ENCODE measurements at places on chromosomes 4 and X.
A peak's percentile ranks its signal among the peaks of the same experiment; 100 is the strongest.

- DNase-seq, result peak; percentile 36
Observed at GRCh38 chrX:68945603-68946228, 116.9 kb downstream of the EFNB1 start.

DNA sequence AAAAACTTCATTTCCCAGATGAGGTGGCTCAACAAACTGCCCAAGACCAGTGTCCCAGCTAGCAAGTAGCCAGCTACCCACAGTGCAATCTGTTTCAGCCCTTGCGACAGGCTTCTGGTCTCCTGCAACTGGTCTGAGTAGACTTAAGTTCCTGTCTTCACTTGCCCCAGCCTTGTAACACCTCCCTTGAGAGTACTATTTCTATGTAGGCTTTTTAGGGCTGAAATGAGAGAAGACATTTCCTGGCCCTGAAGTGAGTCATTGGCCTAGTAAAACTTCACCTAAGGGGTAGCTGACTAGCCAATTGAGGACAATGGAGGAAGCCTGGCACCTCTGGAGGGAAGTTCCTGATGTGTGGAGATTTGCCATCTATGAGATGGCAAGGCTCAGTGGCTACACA is 80.1 kb upstream of the STIM2 start:
- no peak for DNase-seq

DNA sequence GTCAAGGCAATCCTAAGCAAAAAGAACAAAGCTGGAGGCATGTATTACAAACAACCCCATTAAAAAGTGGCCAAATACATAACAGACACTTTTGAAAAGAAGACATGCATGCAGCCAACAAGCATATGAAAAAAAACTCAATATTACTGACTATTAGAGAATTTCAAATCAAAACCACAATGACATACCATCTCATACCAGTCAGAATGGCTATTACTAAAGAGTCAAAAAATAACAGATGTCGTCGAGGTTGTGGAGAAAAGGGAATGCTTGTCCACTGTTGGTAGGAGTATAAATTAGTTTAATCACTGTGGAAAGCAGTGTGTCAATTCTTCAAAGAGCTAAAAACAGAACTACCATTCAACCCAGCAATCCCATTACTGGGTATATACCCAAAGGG is 604.6 kb upstream of the GRIA3 start:
- no peak for DNase-seq

DNA sequence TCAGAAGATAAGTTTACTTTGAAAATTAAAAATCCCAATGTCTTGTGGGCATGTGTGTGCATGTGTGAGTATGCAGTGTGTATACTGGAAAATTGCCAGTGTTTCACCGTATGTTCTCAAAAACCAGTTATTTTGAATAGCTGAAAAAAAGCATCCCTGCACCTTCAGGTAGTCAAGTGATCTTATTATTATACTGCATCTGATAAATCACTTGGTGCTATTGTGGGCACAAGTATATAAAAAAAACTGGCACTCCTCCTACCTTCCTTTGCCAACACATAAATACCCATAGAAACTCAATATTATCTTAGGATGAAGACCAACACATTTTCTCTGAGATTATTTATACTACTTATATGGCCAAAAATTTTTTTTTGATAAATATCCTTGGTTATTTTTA is 91.5 kb upstream of the MAP9 start:
- DNase-seq, result no peak

DNA sequence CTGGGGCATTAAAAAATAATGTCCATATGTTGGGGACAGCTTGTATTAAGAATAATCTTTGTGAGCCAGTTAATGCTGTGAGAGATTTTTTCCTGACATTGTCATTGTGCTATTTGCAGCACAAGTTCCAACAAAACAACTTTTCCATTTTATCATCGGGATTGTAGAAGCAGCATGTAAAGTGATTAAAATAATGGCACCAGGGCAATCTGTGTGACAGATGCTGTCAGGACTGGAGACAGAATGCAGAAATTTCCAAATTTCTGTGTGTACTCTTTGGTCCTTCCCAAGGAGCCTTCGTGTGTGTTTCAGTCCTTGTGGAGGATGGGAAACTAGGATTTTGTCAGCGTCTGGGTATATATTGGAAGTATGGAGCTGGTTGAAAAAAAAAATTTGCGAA is 101.5 kb upstream of the LIMCH1 start:
- DNase-seq, result peak; percentile 70

- DNase-seq, result peak; percentile 78
Observed at GRCh38 chr4:115851918-115852766, 738.7 kb upstream of the NDST4 start.

GRCh38 chrX:48472851-48473703 is 2.9 kb upstream of the FTSJ1 start:
- DNase-seq, result peak; percentile 97

- DNase-seq, result no peak
Observed at GRCh38 chr4:100022792-100023222, 72.7 kb upstream of the H2AZ1 start.

- DNase-seq, result peak; percentile 83
Observed at GRCh38 chr4:37802068-37802666, 24.3 kb upstream of the PGM2 start.

DNA sequence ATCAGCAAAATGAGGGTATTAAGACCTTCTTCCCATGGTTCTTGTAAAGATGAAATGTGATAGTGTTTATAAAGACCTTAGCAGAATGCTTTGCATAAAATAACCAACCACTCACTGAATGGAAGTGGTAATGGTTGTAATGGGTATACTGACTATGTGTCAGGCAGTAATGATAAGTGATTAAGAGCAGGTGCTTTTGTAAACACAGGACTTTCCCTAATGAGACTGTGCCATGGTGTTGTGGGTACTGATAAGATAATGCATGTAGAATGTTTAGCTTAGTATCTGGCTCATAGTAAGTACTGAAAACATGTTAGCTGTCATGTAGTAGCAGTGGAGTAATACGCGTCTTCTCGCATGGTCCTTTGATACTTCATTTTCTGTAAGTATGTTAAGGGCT is 6.9 kb downstream of the LSM6 start:
- no peak for DNase-seq

DNA sequence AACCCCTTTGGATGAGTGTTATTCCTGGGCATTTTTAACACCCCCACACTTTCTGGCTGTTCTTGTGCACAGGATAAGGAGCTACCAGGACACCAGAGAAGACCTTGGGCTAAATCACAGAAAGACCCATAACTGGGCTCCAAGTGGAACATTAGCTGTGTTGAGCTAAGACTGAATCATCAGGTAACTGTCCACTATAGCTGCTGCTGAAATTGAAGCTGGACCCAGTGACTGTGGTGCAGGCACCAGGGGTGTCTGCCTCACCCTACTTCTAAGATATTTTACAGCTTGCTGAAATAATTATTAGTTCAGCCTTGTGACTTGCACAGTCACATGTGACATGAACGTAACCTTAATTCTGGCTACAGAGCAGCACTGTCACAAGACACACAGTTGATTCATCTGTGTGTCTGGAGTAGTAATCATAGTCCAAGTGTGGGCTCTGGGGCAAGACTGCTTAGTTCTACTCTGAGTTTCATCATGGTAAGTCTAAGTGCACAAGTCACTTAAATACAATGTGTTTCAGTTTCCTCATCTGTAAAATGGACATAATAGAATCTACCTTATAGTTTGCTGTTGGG is 127.4 kb downstream of the SLC39A8 start:
- DNase-seq, result no peak

GRCh38 chr4:85963231-85963630 is 396.6 kb downstream of the MAPK10 start:
- DNase-seq, result no peak

DNA sequence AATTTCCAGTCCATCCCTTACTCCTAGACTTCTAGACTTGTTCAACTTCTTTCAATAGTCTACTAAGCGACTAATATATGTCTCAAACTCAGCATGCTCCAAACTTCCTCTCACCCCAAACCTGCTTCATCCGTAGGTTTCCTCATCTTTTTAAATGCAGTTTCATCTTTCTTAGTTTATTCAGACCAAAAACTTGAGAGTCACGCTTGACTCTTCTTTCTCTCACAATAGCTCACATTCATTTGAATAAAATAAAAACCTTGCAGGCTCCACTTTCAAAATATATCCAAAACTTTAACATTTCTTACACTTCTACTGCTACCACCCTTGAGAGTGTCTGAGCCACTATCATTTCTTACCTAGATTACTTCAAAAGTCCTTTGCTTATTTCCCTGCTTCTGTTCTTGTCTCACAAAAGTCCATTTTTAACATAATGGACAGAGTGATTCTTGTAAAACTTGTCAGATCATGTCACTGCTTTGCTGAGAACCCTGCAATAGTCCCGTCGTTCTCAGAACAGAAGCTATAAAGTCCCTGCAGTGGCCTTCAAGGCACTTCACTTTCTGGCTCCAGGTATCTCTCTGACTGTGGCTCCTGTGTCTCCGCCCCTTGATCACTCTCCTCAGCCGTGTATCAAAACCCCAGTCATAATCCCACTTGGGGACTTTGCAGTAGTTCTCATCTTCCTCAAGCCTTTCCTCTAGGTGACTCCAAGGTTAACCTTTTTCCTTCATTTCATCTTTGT is 167.6 kb downstream of the ARHGAP24 start:
- DNase-seq, result no peak

DNA sequence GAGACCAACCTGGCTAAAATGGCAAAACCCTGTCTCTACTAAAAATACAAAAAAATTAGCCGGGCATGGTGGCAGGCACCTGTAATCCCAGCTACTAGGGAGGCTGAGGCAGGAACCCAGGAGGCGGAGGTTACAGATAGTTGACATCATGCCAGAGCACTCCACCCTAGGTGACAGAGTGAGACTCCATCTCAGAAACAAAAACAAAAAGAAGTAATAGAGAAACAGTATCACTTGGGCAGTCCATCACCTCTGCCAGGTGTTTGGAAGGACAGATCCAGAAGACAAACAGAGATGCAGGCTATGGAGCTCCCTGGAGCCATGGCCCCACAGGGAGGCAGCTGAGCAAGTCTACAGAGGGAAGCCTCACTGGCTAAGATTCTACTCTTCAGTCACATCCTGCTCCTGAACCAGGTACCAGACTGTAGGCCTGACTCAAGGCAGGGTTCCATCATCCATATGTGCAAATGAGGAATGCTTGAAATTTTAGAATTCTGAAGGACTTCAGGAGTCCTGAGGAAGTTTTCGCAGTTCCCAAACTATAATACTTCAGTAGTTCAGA is 81.4 kb upstream of the CPEB2 start:
- no peak for DNase-seq

GRCh38 chr4:88225232-88226105 is 58.9 kb downstream of the PPM1K start:
- no peak for DNase-seq

GRCh38 chrX:113868177-113868576 is 715.7 kb upstream of the HTR2C start:
- DNase-seq, result no peak

DNA sequence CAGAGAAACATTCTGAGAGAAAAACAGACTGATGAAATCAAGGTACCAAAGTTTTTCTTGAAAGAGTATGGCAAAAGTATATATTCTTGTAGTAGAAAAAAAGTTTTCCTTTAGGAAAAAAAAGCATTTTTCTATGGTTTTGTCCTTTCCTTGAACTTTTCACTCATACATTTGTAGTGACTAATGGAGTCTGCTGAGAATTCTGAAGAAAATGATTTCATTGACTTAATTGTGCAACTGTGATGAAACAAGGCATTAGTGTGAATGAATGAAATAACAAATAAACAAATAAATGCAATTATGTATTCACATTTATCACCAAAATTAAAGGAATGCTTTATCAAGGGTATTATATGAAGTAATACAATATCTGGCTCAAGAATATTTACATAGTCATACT is 5.7 kb downstream of the CSN1S1 start:
- no peak for DNase-seq

- no peak for DNase-seq
Observed at GRCh38 chrX:155744534-155744933, 131.8 kb upstream of the TMLHE start.

DNA sequence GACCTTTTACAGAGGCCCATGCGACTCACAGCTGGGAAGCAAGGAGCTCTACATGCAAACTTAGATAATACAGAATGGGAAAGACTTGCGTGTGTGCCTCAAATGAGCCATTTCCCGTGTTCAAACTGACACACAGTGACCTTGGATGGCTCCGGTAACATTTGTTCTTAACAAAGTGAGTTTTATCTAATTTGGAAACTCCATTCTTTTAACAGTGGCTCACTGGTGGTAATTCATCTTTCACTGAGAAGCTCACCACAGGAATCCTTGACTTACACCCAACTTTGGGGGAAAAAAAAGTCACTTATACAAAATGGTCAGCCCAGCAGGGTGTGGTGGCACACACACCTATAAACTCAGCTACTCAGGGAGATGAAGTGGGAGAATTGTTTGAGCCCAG is 190.6 kb downstream of the LDB2 start:
- no peak for DNase-seq

DNA sequence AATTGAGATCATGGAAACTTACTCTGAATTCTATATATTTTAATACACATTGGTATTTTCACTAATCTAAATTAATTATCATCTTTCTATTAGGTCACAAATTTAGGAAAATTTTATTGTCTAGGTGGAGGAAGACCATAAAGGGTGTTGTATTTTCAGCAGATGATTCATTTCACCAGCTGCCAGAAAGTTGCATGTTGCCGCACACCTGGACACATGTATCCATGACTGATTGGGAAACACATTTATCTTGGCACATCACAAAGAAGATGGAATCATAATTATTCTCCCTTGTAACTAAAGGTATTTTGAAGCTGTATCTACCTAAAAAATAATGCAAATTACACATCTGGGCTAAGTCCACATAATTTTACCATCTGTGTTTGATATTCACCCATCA is 33.1 kb downstream of the SLC7A11 start:
- DNase-seq, result no peak

DNA sequence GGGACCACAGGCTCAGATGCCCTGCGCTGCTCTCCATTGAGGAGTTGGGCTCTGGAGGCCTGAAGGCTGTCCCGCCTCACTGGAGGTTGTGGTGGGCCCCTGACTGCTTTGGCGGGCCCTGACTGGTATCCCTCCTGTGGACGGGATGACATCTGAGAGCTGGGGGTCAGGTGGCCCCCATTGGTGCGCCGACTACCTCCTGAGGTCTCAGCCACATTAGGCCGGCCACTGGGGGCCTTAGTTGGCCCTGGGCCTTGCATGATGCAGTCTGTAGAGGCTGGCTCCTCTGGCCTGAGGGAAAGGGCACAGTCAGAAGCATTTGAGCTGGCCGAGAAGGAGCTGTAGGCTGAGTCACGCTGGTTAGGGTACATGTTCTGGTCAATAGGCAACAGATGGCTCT is 164.5 kb upstream of the DGKK start:
- DNase-seq, result no peak

DNA sequence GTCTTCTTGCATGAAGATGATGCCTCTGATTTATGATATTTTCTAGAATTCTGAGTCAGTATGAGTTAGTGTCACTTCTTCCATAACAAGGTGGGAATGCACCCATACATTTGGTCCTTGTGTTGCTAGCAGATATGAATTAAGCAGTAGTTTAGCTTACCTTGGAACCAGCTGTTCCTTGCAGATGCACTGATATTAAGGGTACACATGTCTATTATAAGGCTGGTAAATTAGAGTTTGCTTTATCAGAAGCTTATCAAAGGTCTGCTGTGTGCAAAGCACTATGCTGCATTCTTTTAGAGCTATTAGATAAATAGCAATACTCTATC is 36.5 kb downstream of the AFF1 start:
- DNase-seq, result no peak

GRCh38 chrX:39957816-39958566 is 139.8 kb downstream of the BCOR start:
- no peak for DNase-seq

All from NCI-H82 (cell line).